ENCODE measurements at places on chromosomes 6 and 20.

DNA sequence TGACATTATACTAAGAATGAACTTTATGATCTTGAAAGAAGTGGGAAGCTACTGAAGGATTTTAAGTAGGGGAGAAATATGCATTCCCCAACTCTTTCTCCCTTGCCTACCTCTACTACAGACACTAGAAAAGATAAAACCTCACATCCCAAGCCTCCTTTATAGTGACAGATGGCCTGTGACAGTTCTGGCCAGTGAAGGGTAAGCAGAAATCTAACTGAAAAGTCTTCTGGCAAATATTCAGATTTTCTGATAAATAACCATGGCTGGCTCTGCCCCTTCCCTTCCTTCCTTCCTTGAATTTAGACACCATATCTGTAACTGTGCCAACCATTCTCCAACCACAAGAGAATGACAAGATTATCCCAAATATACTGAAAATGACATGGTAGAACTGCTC, 10.2 kb upstream of the BEND6 start:
- DNase-seq: no peak

- DNase-seq: no peak
These were observed 6.1 kb upstream of the TMEM74B start for GRCh38 chr20:1190847-1191246.

- no peak for DNase-seq
These were observed 161.8 kb downstream of the DLL1 start for GRCh38 chr6:170128811-170129681.

DNA sequence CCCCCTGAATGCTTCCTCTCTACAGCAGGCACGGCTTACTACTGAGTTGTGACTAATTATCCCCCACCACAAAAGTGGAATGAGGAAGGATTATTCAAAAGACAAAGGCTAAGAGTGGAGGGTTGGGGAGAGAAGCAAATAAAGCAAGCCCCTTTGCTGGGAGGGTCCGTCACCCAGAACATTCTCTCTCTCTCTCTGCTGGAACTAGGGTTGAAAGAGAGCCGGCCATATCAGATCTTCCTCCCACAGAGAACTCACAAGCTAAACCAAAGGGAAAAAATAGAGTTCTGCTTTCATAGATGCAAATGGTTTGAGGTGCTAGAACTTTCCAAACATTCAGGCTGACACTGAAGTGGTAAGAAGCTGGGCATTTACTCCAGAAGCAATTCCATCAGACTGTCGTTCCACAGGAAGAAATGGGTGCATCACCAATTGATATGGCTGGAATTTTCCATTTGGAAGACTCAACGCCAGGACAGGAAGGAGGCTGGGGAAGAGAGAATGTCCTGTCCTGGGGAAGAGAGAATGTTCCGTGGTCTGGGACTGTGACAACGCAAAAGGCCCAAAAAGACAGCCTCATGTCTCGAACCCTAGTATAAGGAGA, 7.9 kb downstream of the ZMYND8 start:
- DNase-seq: no peak

- no peak for DNase-seq
These were observed 46.8 kb downstream of the C6orf15 start for GRCh38 chr6:31065556-31065955.

DNA sequence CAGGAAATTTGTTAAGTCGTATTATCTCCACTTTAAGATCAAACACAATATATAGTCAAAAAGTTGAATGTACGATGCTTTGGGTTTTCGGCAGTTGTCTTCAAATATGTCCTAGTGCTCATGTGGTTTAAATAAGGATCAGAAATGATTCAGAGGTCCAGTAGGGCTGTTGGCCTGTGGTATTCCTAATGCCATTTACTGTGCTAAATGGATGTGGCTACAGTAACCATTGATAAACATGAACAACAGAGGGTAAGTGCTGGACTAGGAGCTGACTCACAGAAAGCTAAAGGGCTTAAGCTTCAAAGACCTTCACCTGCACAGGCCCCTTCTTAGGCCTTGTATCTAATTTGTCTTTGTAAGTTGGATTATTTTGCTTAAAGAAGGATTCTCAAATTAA, 80.5 kb upstream of the TPD52L1 start:
- no peak for DNase-seq

DNA sequence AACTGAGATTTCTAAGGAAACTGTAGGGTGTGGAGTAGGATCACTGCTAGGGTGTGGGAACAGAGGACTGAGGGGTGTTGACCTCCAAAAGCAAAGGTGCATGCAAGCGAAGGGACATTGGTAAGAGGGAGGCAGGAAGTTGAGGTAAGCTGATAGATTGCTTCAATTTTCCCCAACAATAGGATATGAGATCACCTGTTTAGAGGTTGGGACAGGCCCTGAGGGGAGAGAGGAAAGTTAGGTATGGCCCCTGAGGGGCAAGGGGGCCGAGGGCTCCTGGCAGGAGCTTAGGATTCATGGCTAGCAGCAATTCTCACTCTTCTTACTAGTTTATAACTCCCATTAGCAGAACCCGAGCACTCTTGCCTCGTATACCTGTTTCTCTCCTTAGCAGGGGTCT, 106.8 kb upstream of the RPS6KA2 start:
- no peak for DNase-seq

GRCh38 chr6:151806757-151807512, 547 bp upstream of the ESR1 start:
- DNase-seq: no peak

GRCh38 chr6:28897369-28897745, 26.4 kb downstream of the TRIM27 start:
- no peak for DNase-seq

- DNase-seq: no peak
These were observed 116.6 kb downstream of the CBLN4 start for GRCh38 chr20:55888685-55889084.

DNA sequence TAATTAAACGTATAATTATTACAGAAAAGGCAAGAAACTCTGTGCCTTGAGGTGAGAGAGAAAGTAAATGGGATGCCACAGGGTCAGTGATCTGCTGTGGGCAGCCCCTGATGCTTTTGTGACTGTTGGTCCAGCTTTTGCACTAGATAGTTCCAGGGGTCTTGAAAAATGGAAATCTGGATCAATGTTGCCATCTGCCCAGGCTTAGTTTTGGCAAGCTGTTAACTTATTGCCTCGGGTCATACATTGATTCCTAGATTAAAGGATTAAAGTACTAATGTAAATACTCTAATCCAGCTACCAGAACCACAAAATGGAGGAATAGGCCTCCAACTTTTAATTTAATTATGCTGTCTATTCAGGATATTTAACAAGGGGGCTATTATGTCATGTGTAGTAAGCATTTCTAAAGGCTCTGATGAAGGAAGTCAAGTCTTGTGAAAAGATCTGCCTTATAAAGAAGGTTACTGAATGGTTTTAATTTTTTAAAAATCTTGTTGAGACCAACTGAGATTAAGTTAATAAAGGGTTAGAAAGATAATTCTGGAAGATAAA, 376.0 kb upstream of the HS3ST5 start:
- no peak for DNase-seq

DNA sequence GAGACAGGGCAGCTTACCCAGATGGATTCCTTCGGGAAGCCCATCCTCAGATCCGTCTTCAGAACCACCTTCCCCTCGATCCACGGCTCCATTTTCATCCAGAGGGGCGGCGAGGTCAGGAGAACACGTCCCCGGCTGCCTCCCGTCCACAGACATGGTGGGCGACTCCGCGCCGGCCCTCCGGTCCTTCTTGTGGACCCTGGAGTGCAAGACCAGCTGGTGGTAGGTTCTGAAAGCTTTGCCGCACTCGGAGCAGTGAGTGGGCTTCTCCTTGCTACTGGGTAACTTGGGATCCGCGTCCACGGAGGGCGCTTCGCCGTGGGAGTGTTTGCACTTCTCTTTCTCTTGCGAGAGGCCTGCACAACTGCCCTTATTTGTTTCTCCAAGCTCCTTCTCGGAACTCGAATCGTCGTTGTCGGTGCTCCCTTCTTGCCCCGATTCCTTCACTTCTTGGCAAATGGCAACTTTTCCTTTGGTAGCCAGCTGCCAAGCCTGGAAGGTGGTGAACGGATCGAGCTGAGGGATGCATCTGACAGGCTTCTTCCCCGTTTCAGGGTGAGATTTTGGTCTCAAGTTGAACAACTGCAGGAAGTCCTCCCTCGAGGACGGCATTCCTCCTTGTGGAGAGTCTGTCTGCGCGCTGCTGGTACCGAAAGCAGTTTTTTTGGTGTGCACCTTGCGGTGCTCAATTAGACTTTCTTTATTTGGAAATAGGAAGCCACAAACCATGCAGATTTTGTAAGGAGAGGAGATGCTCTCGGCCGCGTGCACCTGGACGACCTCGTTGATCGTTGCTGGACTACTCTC, 12.0 kb downstream of the ZNF217 start:
- peak; percentile 71 for DNase-seq

GRCh38 chr6:81889377-81890053, 137.0 kb upstream of the TENT5A start:
- no peak for DNase-seq

- no peak for DNase-seq
These were observed 275.9 kb upstream of the SOX4 start for GRCh38 chr6:21317642-21318041.

DNA sequence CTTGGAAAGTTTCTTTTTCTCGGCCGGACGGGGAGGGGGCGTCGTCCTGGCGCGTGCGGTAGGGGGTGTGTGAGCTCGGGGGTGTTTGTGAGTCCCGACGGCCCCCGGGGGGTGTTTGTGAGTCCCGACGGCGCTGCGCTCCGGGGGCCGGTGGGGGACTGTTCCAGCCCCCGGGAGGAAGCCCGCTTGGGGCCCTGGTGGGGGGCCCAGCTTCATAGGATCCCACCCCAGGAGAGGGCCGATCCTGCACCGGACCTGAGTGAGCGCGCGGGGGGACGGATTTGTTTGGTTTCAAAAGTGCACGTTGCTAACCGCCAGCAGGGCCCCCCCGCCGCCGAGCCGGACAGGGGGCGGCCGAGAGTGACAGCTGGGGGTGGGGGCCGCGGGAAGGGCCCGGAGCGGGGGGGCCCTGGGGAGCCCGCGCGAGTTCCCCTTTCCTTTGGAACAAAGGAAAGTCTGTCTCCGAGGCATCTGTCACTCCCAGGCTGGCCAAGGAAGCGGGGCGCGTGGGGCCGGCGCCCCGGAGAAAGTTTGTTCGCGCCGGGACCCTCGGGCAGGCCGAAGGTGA, 485 bp downstream of the TGIF2 start:
- DNase-seq: no peak

- DNase-seq: no peak
These were observed 153.4 kb upstream of the SALL4 start for GRCh38 chr20:51955756-51956155.

GRCh38 chr20:38874460-38875174, 51.6 kb upstream of the FAM83D start:
- peak; percentile 72 for DNase-seq

DNA sequence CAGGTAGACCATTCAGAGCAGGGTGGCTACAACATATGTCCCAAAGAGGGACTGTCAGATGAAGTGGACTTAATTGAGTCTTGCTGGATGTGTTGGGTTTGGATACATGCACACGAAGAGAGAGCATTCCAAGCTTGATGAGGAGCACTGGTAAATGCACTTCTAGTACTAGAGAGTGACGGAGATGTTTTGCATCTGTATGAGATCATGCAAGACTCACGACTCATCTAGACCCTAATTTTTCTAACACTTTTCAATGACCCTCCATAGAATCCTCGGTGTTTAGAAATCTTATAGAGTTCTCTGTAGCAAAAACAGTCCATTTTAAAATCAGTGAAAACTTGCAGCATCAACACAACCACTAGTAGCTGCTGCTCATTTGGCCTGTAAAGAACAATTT, 4.8 kb upstream of the AIG1 start:
- no peak for DNase-seq

GRCh38 chr6:163085426-163085825, 329.1 kb upstream of the QKI start:
- no peak for DNase-seq

DNA sequence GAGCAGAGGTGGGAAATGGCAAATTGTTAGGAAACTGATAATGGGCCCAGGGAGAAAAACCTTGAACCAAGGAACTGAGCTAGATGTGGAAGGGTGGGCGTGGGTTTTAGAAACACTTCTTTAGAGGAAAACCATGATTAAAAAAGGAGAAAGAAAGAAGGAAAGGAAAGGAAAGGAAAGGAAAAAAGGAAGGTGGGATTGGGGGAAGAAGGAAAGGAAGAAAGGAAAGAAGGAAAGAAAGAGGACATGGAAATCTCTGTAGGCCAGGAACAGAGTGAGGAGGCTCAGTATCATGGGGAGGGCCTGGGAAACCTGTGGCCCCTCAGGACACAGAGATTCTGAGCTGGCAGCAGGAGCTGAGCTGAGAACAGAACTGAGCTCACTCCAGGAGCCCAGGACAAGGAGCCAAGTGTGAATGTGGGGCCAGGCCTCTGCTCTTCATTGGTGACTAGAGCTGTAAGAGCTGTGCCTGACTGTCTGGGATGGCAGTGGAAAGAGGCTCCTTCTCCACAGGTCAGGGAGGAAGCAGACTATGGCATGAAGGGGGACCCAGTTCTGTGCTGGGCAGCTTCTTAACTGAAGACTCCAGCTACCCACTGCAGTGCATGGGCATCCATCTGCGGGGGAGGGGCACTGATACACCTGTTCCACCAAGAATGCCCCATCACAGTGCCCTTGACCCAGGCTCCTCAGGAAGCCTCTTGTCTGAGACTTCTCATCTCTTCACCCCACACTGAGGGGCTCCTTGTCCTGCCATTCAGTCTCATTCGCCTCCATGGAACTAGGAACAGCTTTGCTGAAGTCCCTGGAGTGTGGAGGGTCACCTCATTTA, 116.1 kb upstream of the BACH2 start:
- no peak for DNase-seq

GRCh38 chr20:58787211-58788005, 63.3 kb downstream of the GNAS-AS1 start:
- no peak for DNase-seq

- no peak for DNase-seq
These were observed 205.3 kb downstream of the EYA2 start for GRCh38 chr20:47099825-47100441.

GRCh38 chr20:33875055-33875454, 63.9 kb downstream of the CHMP4B start:
- DNase-seq: no peak

DNA sequence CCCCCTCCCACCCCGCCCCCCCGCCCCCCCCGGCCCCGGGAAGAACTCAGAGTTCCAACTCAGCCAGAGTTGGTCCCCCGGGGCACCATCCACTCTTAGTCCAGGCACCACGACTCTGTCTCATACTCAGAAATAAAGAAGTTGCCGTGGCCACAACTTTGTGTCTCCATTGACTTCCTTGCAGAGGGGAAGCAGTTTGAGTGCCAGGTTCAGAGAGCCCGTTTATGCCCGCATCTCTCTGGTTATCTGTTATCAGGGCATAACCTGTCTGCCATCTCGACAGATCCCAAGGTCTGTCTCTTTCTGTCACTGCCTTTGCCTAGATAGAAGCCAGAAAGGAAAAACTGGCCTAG, 605 bp downstream of the CDC5L start:
- peak; percentile 21 for DNase-seq

DNA sequence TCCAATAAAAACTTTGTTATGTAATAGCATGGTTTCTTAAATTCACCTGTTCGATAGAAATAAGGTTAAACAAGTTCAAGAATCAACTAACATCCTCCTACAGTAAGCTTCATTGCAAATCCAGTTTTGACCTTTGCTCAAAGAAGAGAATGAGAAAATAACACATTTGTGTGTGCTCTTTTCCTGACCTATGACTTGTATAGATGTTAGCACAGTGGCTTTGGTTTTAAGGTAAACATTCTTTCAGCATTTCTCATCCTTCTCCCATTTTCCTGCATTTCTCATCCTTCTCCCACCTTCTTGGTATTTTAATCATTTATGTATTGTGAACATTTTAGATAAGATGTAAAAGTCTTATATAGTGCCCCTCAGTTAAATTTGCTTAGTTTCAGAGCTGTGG, 73.9 kb downstream of the PLCB1 start:
- DNase-seq: no peak

GRCh38 chr6:159212028-159212427, 42.8 kb downstream of the FNDC1 start:
- DNase-seq: no peak
